ENCODE measurements at places on chromosomes 2 and 18. TPM values are rescaled to one million over a fixed set of nuclear protein-coding genes. Genes with fewer than 3 reads are reported as not detected.

DNA sequence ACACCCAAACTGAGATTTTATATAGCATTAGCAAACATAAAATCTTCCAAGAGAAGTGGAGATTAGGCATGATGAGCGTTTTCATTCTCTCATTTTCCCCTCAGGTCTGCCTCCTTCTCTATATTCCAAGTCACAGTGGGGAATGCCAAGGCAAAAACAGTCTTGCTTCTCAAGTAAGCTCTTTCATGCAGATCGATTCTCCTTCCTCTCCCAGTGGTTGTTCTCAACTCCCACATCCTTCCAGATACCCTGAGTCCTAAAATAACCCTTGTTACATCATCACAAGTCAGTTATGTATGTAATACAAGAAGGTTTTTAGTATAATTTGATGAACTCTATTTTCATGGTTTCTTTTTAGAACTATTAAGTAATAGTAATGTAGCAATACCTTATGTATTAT lies 150.6 kb downstream of the TXNL1 start:
- no peak for DNase-seq

GRCh38 chr2:157792335-157793052 lies 83.6 kb downstream of the ACVR1 start:
- no peak for DNase-seq

- no peak for DNase-seq
These were observed 200.6 kb downstream of the NAPG start for GRCh38 chr18:10726198-10727068.

DNA sequence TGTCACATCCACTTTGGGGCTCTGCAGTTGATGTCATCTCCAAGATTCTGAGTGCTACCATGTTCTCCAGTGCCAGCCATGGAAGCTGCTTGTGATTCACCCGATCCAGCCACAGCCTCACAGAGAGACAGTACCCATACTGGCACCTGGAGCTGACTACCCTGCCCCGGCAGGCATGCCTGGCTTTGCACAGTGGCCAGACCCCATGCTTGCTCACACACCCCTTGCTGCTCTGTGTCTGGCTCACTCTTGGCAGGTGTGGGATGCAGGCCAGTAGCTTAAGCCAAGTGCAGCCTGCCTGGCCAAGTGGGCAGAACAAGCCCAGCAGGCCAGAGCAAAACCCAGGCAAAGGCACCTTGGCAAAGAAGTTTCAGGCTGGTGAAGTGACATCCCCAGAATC lies 828.4 kb upstream of the VRK2 start:
- no peak for DNase-seq

DNA sequence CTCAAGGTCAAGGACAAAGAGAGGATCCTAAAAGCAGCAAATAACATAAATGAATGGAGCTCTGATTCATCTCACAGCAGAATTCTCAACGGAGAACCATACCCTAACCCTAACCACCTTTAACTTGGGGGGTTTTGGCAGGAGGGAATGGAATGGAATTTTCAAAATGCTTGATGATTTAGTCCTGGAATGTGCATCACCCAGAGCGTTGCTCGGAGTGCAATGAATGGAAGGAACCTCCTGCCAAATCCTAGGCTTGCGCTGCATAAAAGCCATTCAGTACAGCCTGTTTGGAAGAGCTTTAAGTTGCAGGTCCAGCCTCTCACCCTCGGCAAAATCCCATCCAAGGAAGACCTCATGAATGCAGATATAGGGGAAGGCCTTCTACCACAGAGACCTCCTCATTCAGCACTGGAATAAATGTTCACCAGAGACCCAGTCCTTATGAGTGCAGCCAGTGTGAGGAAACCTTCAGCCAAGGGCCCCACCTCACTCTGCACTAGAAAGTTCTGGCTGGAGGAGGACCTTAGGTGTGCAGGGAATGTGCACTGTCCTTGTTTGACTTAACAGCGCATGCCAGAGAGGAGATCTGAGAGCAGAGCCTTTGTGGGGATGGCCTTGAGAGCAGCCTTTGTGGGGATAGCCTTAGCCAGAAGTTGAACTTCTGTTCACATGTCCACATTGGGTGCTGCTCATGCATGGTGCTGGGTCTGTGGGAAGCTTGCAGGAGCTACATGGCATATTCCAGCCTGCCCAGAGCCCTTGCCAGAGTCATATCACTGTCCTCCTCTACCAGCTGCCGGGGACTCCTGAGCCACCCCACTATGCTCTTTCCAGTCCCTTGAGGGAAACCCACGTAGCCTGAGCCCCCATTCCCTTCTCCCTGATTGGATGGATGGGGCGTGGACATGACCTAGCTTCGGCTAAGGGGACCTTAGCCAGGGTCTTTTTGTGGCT lies 30.5 kb downstream of the ASB1 start:
- no peak for DNase-seq

The DUSP2 gene
- total RNA-seq: 0.80 TPM

The ATP8B1 gene
- 0.90 TPM for total RNA-seq

The KLHL41 gene
- total RNA-seq: 1.3 TPM

All from SK-MEL-5 (cell line).